Naive thymus-derived CD4-positive, alpha-beta T cell (primary cell): ENCODE measurements at places on chromosomes 3 and 15. TPM values are rescaled to one million over a fixed set of nuclear protein-coding genes. Genes with fewer than 3 reads are reported as not detected.

- DNase-seq: peak; percentile 83
- H3K36me3 ChIP-seq: peaks cover 7% of the 10 kb centered on the region
- H3K27ac ChIP-seq: peak overlapping the region; percentile 73
- peaks cover 33% of the 10 kb centered on the region for H3K4me1 ChIP-seq
- H3K4me3 ChIP-seq: peak overlapping the region; percentile 73
- H3K27me3 ChIP-seq: no peaks in the 10 kb centered on the region
Observed at GRCh38 chr15:72231833-72232478, 966 bp upstream of the PKM start.

DNA sequence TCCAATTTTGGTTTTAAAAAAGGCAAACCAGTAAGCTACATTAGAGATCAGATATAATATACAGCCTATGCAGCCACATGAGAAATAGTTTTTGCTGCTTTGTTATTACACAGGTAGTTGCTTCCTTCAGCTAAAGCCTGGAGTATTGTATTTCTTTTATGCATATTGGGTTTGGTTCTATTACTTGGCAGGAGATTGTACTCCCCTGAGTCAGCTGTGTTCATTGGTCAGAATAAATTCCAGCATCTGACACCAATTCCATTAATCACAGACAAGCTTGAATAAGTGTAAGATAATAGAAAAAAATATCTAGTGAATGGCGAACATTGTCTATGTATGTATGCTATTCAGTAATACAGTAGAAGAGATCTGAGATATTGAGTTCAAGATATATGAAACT is 26.1 kb upstream of the ZCWPW2 start:
- H3K27me3 ChIP-seq: no peaks in the 10 kb centered on the region
- DNase-seq: no peak
- H3K27ac ChIP-seq: no peak overlapping the region
- no peak overlapping the region for H3K4me3 ChIP-seq
- H3K36me3 ChIP-seq: peaks cover 15% of the 10 kb centered on the region

DNA sequence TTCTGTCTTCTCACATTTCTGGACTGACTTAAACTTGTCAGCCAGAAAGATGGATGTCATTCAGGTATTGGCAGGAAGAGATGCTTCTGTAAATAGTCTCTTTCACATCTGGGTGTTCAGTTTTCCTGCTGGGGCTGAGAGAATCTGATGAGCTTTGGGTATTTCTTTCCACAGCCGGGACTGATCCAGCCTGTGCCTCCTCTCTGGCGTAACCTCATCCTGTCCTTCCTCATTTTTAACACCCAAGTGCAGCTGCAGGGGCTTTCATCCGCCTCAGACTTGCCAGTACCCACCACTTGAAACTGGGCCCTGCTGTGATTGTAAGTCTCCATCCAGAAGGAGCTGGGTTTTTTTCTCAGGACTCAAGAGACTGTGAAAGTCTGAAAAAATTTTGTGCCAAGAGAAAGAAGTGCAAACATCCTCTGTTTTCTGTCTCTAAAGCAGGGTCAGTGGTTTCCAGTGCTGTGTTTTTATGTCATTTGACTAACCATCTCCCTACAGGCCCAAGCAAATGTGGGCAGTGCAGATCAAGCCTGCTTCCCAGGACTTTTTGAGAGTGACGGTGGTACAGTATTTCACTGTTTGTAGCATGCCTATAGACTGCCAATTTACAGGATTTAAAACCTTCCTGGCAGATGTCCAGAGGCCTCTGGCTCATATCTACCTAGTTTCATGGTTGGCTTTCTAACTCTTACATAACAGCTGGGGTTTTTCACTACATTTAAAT is 342.7 kb downstream of the PTPRG start:
- no peak for DNase-seq
- no peak overlapping the region for H3K27ac ChIP-seq
- H3K4me1 ChIP-seq: no peaks in the 10 kb centered on the region
- H3K4me3 ChIP-seq: no peak overlapping the region
- no peaks in the 10 kb centered on the region for H3K36me3 ChIP-seq
- no peaks in the 10 kb centered on the region for H3K27me3 ChIP-seq

DNA sequence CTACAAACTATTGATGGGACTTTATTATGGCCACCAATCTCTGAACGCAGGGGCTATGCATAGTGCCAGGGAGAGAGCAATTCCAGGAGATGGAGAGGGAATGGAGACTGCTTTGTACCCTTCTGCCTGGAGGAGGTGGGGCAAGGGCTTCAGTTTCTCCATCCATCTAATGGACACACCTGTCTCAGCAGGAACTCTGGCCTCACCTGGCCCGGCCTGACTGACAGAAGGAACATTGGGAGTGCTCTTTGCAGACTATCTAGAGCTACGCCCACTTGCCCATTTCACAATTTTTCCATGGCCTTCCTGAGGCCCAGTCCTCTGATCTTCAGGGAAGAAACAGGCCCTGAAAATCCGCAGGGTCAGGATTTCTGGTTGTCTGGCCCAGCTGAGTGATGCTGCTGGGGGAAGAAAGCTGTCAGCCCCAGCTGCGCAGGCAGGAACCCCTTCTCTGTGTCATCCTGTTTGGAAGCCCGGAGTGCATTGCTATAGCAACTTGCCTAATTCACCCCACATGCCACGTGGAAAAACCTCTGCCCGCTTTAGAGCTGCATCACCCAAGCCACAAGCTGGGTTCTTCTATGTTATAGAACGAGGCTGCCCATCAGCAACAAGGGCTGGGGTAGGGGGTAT is 6.4 kb downstream of the ITGA11 start:
- no peaks in the 10 kb centered on the region for H3K4me1 ChIP-seq
- H3K36me3 ChIP-seq: no peaks in the 10 kb centered on the region
- no peak for DNase-seq

- DNase-seq: no peak
- no peak overlapping the region for H3K27ac ChIP-seq
- H3K27me3 ChIP-seq: no peaks in the 10 kb centered on the region
- no peak overlapping the region for H3K4me3 ChIP-seq
- no peaks in the 10 kb centered on the region for H3K36me3 ChIP-seq
Observed at GRCh38 chr3:71505767-71506350, 77.7 kb downstream of the FOXP1 start.

DNA sequence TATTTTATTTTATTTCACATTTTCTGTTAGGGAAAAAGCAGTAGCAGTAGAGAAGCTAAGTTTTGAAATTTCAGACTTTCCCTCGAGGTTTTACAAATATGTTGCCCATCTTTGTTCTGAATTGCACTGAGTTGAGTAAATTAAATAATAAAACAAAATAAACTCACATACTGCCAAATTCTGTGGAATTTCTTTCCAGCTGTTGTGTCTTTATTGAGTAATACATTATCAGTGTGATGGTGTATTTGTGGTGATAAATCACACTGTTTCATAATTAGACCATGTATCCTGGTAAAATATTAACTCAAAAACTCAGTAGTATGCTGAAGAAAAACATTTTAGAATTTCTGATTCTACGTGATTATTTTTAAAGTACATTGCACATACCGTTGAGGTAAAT is 592.1 kb downstream of the SI start:
- DNase-seq: no peak
- H3K27ac ChIP-seq: no peak overlapping the region
- H3K27me3 ChIP-seq: no peaks in the 10 kb centered on the region
- no peak overlapping the region for H3K4me3 ChIP-seq

TM4SF18 gene
- polyA plus RNA-seq: not detected

CMTM7 gene
- polyA plus RNA-seq: 87.7 TPM

DNA sequence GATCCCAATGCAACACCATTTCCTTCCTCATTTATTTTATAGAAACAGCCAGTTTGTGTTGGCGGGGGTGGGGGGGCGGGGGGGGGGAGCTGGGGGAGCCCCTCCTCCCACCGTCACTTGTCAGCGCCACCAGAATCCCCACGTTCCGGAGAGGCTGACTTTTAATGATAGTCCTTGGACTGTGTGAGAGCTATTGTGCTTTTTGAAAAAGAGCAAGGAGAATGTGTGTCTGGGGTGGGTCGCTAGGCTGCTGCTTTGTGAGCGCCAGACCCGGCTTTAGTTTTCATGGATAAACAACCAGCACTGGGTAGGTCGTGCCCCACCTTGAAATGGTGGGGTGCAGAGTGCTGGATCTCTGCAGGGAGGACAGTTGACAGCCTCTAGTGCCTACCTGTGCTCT is 135.0 kb upstream of the ONECUT1 start:
- H3K4me3 ChIP-seq: no peak overlapping the region
- no peaks in the 10 kb centered on the region for H3K4me1 ChIP-seq
- no peaks in the 10 kb centered on the region for H3K36me3 ChIP-seq
- H3K27me3 ChIP-seq: no peaks in the 10 kb centered on the region

DNA sequence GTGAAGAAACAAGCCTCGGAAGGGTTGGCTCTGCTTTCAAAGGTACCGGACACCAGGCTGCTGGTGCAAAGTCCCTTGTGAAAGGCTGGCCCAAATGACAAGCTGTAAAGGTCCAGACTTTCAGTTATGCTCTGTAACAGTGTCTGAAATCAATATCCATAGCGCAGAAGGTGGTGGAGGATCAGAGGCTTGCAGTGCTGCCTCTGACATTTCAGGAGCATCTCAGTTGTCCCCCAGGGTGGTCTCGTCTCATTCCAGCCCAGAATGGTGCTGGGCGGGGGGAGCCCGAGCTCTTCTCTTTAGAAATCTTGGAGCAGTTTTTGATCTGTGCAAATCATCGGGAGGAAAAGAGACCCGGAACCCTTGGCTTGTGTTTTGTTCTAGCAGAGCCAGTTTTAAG is 402.3 kb upstream of the RGMA start:
- H3K4me1 ChIP-seq: no peaks in the 10 kb centered on the region
- H3K4me3 ChIP-seq: no peak overlapping the region
- no peaks in the 10 kb centered on the region for H3K36me3 ChIP-seq
- DNase-seq: no peak

DNA sequence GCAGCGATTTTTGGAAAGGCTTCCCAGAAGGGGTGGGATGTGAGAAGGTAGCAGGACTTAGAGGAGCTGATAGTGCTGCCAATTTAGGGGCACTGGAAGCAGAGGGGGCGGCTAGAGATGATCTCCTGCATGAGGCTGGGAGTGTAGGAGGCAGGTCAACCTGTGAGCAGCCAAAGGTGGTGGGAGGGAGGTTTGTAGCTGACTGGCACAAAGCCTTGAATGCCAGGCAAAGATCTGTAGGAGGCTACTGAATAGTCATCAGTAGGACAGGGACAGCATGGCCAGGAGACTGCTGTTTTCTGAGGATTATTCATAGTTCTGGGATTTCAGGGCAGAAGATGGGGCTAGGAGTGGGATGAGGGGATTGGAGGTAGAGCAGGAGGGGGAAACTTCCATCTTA is 2.2 kb downstream of the SCAMP5 start:
- no peak overlapping the region for H3K27ac ChIP-seq
- DNase-seq: no peak
- peaks cover 9% of the 10 kb centered on the region for H3K4me1 ChIP-seq
- H3K36me3 ChIP-seq: no peaks in the 10 kb centered on the region
- no peak overlapping the region for H3K4me3 ChIP-seq

GRCh38 chr3:72099326-72100079 is 314.6 kb upstream of the PROK2 start:
- no peaks in the 10 kb centered on the region for H3K36me3 ChIP-seq
- no peak overlapping the region for H3K4me3 ChIP-seq
- H3K27me3 ChIP-seq: no peaks in the 10 kb centered on the region
- peaks cover 19% of the 10 kb centered on the region for H3K4me1 ChIP-seq

DNA sequence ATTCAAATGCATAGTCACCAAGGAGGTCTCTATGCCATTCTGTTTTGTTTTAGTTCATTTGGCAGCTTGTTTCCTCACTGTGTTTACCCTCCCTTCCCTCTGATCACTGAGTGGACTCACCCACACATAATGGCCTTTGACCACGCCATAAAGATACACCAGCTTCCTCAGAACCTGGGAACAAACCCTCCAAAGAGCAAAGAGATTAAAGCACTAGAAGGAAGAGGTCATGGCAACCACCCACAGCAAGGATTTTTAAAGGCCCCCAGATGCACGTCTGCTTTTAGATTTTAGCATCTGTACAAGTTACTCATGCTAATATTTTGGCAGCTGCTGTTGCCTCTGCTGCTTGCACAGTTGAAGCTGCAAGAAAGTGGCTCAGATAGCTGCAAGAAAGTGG is 47.9 kb upstream of the CADPS start:
- no peaks in the 10 kb centered on the region for H3K36me3 ChIP-seq
- DNase-seq: no peak
- H3K4me3 ChIP-seq: no peak overlapping the region

- H3K27me3 ChIP-seq: no peaks in the 10 kb centered on the region
- DNase-seq: no peak
- H3K4me1 ChIP-seq: no peaks in the 10 kb centered on the region
Observed at GRCh38 chr3:189771842-189772450, 140.8 kb downstream of the TP63 start.

- no peak overlapping the region for H3K4me3 ChIP-seq
- no peak for DNase-seq
- no peaks in the 10 kb centered on the region for H3K27me3 ChIP-seq
- H3K4me1 ChIP-seq: no peaks in the 10 kb centered on the region
- H3K36me3 ChIP-seq: no peaks in the 10 kb centered on the region
Observed at GRCh38 chr3:107627962-107628542, 105.3 kb downstream of the BBX start.

DNA sequence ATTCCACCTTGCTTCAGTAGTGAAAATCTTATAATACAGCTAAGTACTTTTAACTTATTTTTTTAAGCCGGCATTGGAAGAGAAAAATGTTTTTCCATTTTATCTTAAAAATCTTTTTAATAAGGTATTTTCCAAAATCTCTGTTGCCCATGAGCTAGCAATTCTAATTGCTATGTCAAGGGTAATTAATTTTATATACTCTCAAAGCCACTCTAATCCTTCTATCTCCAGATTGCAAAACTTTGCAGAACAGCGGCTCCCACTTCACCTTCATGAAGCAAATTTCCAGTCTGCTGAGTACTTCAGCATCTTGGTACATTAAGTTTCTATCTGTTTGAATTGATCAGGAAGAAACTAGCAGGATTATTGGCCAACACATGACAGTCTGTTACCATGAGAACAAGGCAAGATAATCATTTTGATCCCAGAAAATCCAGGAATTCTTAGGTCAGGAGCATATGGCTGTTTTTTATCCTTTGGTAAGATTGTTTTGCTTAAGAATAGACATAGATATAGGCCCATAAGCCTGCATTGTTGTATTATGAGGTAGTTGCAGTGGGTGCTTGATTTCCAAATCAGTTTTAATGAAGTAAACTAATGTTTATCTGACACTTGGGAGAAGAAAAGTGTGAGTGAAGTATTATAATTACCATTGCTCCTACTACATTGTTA is 6.0 kb downstream of the TIPARP start:
- H3K36me3 ChIP-seq: no peaks in the 10 kb centered on the region
- H3K27ac ChIP-seq: no peak overlapping the region
- peaks cover 50% of the 10 kb centered on the region for H3K4me1 ChIP-seq
- no peak overlapping the region for H3K4me3 ChIP-seq
